ENCODE measurements at places on chromosomes 12 and 14.

GRCh38 chr12:117134059-117134458 is 34.8 kb upstream of the TESC start:
- no peak for DNase-seq

GRCh38 chr14:62667421-62667914 is 377.8 kb downstream of the KCNH5 start:
- peak; percentile 46 for DNase-seq

DNA sequence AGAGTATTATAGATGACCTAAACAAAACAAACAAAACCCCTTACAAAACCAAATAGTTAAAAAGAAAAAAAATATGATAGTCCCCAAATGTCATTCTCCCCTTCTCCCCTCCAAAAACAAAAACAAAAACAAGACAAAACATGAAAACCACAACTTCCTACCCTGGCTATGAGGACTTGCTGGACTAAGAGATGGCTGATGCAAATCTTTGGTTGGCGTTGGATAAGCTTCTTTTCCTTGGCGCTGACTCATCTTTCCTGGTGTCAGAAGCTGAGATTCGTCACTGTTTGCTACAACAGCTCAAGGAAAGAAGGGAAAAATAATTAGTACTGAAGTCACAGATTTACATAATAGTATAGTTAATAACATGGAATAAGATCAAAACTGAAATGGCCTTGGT is 102.5 kb upstream of the BBS10 start:
- peak; percentile 80 for DNase-seq

- DNase-seq: no peak
Observed at GRCh38 chr12:130120012-130120805, 42.1 kb upstream of the FZD10 start.

DNA sequence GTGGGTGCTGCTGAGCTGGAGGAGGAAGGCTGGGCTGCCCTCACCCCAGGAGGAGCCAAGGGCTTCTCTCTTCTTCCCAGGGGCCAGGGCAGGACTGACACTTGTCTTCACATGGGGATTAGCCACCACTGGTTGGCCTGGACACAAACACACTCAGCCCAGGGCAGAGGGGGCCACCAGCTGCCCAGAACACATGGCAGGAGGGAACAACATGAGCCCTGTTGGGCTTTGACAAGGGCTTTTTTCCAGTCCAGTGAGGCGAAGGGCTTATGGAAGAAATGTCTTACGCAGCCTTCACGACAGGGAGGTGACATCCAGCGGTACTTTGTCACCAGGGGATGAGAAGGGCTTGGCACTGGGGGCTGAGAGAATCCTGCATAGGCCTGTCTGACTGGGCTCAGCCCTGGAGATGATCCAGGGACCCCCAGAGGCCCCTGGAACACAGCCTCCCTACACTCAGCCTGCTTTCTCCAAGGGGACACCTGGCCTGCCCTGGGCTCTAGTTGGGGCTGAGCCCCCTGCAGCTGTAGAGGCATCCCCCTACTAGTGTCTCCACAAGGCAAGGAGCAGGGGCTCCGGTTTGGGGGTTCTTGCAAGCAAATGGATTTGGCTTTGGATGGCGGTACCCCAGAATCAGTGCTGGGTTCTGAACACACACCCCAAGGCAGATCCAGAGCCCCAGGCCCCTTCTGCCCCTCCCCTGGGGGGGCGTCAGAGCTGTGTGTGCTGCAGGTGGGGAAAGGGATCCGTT is 18.9 kb downstream of the ARL6IP4 start:
- no peak for DNase-seq

DNA sequence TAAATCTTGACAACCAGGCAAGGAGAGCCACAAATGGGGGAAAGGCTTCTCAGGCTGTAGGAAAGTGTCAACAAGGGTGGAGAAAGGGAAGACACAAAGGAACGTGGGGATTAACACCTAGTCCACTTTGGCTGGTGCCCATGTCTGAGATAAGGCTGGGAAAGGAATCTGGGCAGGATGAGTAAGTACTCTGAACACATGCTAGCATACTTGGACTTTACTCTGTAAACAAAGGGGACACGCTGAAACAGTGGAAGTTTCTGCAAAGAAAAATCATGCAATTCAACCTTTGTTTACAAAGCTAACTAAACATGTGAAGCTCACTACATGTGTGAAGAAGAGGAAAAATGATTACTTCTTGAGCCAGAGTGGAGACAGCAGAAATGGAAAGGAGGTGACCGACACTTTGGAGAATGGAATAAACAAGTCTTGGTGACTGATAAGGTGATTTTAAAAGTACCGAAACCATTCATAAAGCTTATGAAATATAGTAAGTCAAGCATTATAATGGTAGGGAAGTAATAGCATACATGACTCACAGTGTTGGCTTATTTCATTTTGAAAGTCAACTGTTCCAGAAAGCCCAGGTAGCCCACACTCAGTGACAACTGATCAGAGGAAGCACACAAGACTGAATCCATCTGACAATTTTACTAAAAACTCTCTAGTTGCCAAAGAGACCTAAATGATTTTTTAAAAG is 13.2 kb downstream of the CPNE8 start:
- DNase-seq: no peak

All from A673 (cell line).